ENCODE measurements at places on chromosomes 13 and 19.

- DNase-seq, result no peak
Observed at GRCh38 chr13:60836821-60837220, 439.8 kb downstream of the TDRD3 start.

DNA sequence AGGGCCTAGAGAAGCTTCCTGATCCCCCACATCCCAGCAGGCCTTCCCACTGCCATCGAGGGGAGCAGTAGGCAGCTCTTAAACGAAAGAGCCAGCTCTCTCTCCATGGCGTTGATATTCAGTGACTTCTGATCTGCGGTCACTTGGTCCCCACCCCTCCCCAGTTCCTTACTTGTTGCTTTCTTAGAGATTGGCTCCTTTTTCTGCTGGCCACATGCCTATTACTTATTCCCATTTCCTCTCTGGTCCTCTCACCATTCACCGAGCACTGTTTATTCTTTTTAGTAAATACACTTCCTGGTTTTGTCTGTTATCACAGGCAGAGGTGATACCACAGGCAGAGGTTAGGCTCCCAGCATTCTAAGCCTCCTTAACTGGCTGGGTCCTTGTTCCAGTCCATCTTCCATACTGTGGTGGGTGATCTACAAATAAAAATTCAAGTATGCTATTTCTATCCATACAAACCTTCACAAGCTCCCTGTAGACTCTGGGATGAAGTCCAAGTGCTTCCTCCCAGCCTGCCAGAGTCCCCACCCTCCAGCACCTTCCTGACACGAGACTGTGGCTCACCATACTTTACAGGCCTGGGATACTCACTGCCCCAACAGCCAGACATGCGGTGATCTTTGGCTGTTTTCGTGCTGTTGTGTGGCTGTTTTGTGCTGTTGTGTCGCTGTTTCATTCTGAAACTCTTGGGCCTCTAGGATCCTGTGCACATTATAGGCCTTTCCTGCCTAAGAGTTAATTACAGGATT, 315.9 kb downstream of the ATP8A2 start:
- DNase-seq, result no peak

DNA sequence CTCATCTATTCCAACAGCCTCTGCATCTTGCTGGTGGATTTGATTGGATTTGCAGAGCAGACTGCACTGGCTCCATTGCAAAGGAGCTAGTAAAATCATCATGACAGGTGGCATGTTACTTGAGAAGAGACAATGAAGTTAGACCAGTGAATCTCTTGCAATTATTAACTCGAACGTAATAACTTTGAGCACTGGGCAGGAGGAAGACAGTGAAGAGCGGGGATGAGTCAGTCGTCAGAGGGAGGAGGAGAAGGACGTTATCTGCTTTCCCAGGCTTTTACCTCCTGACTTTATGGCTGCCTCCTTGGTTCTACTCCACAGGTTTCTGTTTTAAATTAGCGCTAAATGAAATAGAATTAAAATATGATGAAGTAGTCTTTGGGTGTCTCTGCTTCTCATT, 257.8 kb upstream of the IPO5 start:
- no peak for DNase-seq

- no peak for DNase-seq
Observed at GRCh38 chr13:104750377-104750776, 1684.2 kb upstream of the SLC10A2 start.

DNA sequence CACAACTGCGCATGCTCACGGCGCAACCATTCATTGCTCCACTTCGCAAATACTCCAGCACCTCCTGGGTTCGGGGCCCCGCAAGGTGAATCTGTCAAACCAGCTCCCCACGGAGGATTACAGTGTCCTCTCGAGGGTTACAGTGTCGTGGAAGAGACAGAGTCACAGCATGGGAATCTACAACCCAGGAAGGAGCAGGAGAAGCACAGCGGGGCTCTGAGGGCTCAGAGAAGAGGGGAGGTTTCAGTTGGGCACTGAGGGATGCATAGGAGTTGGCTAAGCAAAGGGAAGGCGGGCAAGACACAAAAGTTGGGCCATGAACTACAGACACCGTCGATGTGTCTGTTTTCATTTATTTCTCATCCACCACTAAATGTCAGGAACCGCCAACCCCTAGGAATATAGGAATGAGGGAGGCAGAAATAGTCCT, 1.0 kb upstream of the GTF2F1 start:
- peak; percentile 67 for DNase-seq

- no peak for DNase-seq
Observed at GRCh38 chr19:33329060-33329459, 26.7 kb upstream of the CEBPA start.

DNA sequence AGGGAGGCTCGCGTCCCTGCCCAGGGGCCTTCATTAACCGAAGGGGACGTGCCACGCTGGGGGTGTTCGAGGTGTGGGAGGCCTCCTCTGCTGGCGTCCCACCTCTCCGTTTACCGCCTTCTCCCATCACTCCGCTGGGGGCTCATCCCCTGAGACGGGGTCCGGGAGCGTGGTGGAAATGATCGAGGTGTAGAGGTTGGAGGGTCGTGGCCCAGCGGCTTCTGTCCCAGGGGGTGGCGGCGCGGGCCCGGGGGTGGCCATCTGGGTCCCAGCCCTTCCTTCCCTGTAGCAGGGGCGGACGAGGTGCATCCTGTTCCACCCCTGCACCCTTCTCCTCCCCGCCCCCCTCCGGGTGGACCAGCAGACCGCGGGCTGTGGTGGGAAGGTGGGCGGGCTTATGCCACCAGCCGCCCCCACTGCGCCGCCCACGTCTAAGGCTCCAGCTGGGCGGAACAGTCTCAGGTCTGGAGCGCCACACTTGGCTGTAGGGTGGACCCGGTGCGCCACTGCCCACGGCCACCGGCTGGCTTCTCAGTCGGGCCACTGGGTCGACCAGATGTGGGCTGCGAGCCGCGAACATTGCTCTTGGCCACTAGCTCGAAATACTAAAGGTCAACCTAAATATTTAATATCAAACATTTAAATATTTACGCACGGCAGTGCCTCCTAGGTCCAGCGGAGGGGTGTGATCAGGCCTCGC, 69.5 kb downstream of the ZNF723 start:
- no peak for DNase-seq

- DNase-seq, result peak; percentile 4
Observed at GRCh38 chr13:75762076-75762937, 126.2 kb downstream of the LMO7 start.

All from activated CD4-positive, alpha-beta T cell treated with anti-CD3 and anti-CD28 coated beads, Interleukin-2, amount 50 U/mL, for 1 hour (primary cell).